Foreskin melanocyte (primary cell): ENCODE measurements at places on chromosomes 16 and 17.

DNA sequence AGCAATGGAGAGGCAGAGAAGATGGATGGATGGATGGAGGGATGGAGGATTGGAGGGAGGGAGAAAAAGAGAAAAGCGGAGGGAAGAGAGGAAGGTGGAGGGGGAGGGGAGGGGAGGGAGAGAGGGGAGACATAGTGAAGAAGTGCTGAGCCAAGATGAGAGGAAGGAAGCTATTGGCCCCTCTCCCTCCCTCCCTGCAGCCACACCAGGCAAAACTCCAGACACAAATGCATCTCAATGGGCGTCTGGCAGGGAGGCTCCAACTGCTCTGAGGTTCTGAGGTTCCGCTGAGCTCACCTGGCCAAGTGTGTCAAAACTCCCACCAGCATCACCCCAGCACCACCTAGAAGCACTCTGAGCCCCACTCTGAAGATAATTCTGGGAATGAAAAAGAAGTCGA is 26.9 kb upstream of the PHB1 start:
- DNase-seq, result no peak

- DNase-seq, result no peak
Measured at GRCh38 chr16:24734382-24734781, 4.9 kb downstream of the TNRC6A start.

DNA sequence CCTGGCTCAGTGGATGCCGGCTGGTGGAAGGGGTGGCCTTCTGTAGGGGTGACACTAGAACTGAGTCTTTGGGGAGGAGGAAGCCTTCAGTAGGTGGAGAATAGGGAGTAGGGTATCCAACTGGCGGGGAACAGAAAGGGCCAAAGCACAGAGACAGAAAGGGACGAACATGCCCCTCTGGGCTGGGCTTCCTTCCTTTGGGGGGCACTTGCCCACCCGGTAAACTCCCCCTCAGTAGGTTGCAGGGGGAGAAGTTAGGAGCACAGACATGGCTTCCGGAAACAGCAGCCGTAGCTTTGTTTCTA is 774 bp downstream of the ENGASE start:
- DNase-seq, result no peak

DNA sequence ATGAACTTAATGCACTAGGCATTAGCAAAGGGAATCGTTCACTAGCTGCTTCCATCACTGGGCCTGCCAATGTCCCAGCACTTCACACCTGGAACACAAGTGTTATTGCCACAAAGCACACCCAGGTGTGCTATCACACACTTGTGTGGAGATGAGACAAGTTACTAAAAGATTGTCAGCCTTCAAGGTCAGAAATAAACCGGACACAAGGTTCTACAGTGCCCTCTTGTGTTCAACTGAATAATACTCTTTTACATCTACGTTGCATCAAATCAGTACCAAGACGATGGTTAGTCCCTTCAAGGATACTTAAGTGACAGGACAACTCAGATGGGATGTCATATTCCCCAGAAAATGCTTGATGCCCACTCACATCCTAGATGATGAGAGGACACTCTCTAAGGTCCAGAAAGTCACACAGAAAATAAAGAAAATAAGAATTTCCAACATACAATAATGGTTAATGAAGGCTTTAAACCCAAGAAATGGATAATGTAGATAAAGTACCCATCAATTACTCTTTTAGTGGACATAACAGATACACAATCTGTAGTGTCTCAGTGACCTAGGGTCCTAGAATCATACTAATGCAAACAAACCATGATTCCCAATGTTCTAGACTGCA is 16.4 kb upstream of the GLG1 start:
- DNase-seq, result peak; percentile 32

GRCh38 chr17:75182569-75183436 is at the start of gene SUMO2:
Gene SUMO2 (minus strand): TSS chr17:75182959. CDS start chr17:75182834, 125 bp downstream.
- DNase-seq, result peak; percentile 89

GRCh38 chr17:47733047-47733673 is at the start of gene TBX21:
Gene TBX21 (plus strand): TSS chr17:47733236. CDS start chr17:47733455, 219 bp downstream.
- no peak for DNase-seq

GRCh38 chr16:82497139-82497538 is 129.6 kb upstream of the CDH13 start:
- no peak for DNase-seq

GRCh38 chr17:4043862-4044261 is 79.6 kb upstream of the ATP2A3 start:
- no peak for DNase-seq

GRCh38 chr17:77892469-77893143 is 65.9 kb upstream of the TNRC6C start:
- no peak for DNase-seq

DNA sequence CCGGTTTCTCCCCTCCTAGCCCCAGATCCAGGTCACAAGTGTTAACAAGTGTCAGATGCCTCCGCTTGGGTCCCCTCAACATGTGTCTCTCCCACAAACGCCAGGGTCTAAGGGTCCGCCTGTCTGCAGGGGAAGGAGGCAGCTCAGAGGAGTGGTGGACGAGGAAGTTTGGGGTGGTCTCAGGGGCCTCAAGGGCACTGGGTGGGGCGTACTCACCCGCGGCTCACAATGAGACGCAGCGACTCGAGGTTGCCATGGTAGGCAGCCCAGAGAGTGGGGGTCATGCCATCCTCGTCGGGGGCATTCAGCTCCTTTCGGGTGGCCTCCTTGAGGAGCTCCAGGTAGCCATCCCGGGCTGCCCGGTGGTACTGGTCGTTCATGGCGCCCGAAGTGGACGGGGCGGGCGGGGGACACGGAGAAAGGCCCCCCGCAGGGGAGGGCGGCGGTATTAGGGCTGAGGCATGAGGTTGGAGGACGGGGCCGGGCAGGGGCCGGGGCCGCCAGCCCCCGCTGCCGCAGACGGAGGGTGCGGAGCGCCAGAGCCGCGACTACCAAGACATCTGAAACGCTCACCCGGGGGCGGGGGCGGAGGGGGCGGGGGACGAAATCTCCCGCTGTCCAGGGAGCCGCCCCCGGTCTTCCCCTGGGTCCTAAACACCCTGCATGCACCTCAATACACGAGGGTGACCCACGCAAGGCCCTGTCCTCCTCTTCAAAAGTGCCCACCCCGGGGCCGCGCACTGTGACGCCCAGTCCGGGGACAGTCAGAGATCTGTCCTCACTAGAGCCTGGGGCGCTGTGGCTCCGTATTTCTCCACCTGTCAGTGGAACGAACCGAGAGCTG is at the start of gene USH1G:
Gene USH1G, minus strand, starts transcription at position 562 of the 844 bp plus-strand sequence. Its CDS starts 182 bp downstream, at position 380.
- no peak for DNase-seq

DNA sequence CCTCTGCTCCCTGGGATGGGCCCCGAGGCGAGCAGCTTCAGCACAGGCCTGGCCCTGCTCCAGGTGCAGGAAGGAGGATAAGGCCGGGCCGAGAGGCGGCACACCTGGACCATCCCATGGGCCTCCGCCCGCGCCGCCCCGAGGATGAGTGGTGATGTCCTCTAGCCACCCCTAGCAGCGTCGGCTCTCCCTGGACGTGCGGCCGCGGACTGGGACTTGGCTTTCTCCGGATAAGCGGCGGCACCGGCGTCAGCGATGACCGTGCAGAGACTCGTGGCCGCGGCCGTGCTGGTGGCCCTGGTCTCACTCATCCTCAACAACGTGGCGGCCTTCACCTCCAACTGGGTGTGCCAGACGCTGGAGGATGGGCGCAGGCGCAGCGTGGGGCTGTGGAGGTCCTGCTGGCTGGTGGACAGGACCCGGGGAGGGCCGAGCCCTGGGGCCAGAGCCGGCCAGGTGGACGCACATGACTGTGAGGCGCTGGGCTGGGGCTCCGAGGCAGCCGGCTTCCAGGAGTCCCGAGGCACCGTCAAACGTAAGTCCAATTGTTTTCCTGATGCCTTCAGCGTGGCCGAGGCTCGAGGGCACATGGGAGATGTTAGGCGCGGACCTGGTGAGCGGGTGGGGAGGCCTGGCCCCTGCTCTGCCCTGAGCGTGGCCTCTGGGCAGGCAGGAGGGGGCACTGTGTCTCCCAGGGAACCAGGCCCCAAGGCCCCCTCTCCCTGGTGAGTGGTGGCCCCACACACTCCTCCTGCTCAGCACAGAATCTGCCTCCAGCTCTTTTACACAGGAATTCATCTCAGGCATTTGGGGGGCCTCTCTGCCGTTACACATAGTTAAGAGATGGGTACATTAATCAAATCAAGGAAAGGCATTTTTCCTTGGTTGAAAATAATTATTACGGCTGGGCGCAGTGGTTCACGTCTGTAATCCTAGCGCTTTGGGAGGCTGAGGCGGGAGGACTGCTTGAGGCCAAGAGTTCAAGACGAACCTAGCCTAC is 855 bp downstream of the TMEM204 start:
- no peak for DNase-seq

DNA sequence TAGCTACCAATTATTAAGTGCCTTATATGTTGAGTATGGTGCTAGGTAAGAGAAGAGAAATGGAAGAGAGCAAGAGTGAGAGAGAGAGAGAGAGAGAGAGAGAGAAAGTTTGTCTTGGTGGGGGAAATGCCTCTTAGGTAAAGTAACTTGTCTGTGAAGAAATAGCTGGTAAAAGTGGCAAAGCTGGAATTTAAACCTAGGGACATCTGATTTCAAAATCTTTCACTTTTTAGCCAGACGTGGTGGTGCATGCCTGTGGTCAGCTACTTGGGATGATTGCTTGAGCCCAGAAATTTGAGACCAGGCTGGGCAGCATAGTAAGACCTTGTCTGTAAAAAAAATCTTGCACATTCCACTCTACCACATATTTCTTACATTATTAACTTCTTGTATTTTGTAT is 23.0 kb upstream of the CDR2 start:
- peak; percentile 73 for DNase-seq

- no peak for DNase-seq
Measured at GRCh38 chr17:56514264-56514663, 79.2 kb upstream of the NOG start.

GRCh38 chr16:86222547-86222946 is 287.8 kb upstream of the FOXF1 start:
- no peak for DNase-seq

GRCh38 chr16:87464691-87465300 is 28.0 kb downstream of the ZCCHC14 start:
- DNase-seq, result peak; percentile 97

GRCh38 chr16:2776500-2777139 is 460 bp downstream of the ELOB start:
- no peak for DNase-seq

DNA sequence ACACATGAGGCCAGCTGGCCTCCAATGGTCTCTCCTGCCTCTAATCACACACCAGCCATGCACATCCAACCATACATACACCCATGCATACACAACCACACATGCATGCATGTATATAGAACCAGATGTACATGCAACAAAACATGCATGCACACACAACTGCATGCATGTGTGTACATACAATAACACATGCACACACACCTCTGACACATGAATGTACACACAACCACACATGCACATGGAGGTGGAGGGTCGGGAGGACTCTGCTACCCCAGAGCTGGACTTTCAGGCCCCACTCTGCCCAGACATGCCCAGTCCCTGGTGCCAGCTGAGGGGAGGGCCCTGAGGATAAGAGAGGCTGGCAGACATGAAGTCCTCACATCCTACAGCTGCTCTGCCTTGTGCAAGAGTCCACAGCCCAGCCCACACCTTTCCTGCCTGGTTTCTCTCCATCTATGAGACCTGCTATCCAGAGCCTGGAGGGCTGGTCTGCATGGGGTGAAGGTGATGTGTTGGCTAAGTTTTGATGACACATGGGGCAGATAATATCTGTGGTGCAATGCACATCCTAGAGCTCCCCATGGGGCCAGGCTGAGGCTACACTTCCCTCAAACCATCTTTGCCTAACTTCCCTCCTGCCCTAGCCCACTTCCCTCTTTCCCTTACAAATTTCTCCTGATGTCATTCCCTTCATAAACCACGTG is 50.9 kb upstream of the SDK2 start:
- DNase-seq, result no peak

GRCh38 chr17:43766413-43767052 is 7.9 kb upstream of the SOST start:
- DNase-seq, result no peak

GRCh38 chr17:6910987-6911603 is 79.6 kb upstream of the TEKT1 start:
- peak; percentile 31 for DNase-seq

DNA sequence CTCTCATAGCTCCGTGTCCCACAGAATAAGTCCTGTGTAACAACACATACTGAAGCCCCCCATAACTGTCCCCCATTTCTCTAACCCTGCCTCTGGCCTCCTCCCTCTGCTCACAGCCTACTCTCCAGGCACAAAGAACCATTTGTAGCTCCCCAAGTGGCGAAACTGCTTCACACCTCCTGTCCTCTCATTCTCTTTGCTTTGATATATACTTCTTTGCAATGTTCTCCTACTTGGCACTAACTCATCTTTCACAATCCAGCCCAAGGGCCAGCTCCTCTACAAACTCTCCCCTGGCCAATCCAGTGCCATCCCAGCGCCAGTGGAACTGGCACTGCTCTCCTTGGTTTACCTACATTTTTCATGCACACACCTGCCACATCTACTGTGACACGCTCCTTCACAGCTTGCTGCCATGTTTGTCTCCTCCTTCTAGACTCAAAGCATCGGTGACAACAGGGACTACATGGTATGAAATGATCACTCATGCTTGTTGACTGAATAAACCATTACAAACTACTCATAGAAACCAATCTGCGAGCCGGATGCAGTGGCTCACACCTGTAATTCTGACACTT is 12.8 kb downstream of the CYTH1 start:
- no peak for DNase-seq

GRCh38 chr17:65797101-65797500 is 235.7 kb upstream of the AXIN2 start:
- DNase-seq, result no peak

- DNase-seq, result no peak
Measured at GRCh38 chr17:45353043-45353442, 36.2 kb upstream of the MAP3K14 start.

DNA sequence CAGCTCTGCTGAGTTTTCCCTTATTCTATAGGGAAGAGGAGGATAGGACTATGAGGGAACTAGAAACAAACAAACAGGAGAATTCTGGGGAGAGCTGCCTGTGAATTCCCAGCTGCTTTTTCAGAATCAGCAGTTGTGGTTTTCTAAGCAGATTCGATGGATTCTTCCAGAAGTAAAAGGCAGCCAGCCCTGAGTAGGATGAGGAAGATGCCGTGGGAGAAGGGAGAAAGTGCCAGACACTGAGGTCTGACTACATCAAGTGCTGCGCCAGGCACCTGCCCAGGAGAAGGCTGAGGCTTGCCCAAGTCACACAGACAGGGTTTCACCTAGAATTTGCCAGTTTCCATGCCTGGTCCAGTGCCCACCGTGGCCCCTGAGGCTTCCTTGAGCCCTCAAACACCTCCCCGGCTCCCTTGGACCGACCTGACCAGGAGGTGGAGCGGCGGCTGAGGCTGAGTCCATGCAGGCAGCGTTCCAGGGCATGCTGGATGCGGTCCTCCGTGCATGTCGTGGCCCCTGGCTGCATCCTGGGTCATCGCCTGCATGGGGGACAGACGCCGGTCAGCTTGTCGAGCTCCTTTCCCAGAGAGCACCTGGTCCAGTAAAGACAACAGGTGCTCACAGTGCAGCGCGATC is 43.6 kb upstream of the PIK3R6 start:
- DNase-seq, result no peak

GRCh38 chr17:47993031-47993564 is 22.2 kb downstream of the CDK5RAP3 start:
- DNase-seq, result no peak

- DNase-seq, result no peak
Measured at GRCh38 chr16:76899767-76900166, 291.2 kb upstream of the MON1B start.

GRCh38 chr17:1398028-1398427 is 2.0 kb downstream of the YWHAE start:
- DNase-seq, result no peak
